ENCODE measurements at places on chromosomes 12 and 14.

DNA sequence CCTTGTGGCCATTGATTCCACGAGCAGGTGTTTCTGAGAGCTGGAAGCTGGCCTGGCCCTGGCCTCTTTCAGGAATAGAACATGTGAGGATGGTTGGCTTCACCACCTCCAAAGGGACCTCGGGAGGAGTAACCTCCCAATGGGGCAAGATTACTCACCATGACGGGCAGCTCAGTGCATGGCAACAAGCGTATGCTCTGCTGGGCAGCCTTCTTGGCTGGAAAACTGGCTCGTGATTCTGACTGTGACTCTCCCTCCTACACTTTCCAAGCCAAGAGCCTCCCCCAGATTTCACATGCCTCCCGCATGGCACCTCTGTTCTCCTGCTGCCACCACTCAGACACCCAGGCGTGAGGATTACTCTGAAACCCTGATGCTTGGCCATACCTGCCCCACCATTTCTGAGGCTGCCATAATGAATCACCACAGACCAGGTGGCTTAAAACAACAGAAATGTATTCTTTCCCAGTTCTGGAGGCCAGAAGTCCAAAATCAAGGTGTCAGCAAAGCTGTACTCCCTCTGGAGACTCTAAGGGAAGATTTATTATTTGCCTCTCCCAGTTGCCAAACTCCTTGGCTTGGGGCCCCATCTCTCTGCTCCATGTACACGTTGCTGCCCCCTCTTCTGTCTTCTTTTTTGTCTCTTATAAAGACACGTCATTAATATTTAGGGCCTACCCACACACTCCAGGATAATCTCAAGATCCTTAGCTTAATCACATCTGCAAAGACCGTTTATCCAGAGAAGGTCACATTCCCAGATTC is 215.9 kb downstream of the CHST11 start:
- DNase-seq = peak; percentile 21

DNA sequence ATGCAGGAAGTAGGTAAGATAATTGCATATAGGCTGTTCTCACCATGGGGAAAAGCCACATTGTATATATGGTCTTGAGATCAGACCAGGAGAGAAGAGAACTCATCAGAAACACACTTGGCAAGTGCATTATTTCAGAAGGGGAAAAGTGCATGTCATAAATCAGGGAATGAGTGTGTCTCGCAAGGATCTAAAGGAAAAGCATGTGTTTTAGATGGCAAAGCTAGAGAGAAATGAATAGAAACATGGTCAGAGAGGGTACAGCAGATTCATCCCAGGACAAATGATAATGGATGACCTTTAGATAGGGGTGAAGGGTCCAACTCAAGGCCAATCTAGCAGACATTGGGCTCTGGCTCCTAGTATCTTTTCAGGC is 230.2 kb upstream of the NAV3 start:
- no peak for DNase-seq

DNA sequence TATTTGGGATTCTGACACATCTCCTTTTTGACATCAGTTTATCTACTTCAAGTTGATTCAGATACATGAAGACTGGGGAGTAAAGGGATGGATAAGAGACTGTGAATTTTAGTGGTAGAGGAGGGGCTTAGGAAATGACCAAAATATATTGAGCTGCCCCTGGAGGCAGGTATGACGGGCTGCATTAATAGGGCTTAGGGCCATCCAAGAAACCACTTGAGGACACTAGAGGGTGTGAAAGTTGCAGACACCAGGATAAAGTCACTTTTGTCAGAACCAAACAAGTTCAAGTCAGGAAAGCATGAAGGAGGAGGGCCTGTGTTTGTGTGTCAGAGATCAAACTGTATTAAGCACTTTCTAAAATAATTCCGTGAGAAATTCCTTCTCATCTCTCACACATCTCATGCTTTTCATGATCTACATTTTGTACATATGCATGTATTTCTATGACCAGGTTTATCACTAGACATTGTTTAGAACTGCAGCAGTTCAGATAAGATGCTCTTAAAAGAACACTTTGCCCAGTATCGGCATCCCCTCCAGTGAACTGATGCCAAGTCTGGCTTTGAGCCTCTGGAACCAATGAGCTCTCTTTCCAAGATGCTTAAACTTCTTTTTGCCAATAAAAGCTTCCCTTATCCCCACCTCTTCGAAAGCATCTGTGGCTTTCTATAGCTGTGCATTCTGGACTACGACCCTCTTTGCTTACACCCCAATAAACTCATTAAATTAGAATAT is 136.9 kb downstream of the SLC38A1 start:
- no peak for DNase-seq

DNA sequence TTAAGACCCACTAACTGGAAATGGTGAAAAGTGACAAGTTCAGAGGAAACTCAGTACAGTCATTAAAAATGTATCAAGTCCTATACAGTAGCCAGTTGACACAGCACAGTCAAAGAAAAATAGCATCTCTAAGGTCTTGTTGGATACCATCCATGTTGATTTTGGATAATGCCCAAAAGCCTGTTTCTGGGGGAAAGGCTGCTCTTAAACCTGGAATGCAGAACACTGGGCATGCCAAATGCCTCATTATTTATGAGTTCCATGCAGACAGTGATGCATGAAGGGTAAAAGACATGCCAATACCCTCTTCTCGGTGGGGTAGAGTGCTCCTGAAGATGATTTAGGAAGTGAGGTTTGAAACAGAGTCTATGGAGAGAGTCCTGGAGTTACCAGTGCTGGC is 29.6 kb downstream of the KCNK13 start:
- DNase-seq = no peak

DNA sequence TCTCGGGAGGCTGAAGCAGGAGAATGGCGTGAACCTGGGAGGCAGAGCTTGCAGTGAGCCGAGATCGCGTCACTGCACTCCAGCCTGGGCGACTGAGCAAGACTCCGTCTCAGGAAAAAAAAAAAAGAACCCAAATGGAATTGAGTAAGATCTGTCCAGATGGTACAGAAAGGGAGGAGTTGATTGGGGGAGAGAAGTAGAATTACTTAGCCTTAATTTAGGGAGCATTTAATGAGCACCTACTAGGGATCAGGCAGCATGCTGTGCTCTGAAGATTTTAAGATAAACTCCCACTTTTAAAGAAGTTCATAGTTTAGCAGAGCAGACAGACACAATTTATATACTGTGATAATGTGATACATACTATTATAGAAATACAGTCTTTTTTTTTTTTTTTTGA is 4.5 kb downstream of the RAB5B start:
- DNase-seq = no peak

DNA sequence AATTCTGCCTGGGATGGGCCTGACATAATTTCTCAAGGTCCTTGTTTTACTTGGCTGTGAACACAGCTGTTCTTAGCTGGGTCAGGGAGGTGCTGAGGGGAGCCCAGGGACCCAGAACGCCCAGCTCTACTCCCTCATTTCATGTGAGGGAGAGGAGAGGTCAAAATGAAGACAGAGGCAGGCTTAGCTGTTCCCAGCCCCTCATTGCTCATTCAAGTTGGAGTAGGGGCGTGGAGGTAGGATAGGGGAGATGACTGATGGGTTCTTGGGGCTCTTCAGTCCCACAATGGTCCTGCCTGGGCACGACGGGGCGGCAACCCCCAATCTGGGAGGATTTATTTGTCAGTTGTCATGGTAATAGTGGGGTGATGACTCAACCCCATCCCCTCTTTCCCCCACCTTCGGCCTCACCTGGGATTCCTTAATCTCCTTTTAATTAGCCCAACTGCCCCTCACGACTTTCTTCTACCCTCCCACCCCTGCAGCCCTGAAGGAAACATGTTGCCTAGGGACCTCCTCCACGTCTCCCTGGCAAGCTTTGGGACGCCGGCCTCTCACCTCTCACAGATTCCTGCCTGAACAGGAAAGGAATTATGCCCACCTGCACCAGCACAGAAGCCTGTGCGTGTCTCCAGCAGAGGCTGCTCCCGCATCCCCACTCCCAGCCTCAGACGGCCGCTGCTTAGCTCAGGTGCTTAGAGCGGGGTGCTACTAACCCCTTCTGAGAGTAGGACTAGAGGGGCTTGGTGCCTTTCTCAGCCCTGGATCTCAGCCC is 10.2 kb downstream of the SPRYD3 start:
- DNase-seq = no peak

DNA sequence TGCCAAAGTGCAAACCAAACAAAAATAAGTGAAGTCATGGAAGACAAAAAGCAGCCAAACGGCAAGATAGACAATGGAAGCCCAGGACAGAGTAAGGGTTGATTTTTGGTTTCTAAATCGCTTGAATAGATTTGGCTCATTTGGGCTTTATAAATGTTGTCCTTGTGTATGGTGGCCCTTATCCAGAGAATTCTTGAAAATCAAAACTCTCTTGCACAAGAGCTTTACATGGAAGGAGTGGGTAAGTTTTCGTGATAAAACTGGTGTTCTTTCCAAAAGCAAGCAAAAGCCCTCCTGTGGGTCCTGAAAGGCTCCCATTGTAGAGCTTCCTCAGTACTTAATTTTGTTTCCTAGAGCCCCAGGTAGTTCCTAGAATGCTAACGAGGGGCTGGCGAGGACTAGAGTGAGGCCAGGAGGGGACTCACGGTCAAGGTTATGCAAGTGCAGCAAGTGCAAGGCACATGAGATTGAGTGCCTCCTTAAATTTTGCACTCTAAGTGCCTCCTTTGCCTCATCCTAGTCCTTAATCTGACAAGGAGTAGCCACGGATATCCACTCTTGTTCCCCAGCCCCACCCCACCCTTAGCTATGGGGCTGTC is 4.1 kb downstream of the SIX6 start:
- no peak for DNase-seq

- DNase-seq = no peak
Observed at GRCh38 chr14:54610051-54610977, 43.4 kb downstream of the SAMD4A start.

- no peak for DNase-seq
Observed at GRCh38 chr12:110561471-110562201, 21.5 kb downstream of the PPTC7 start.

DNA sequence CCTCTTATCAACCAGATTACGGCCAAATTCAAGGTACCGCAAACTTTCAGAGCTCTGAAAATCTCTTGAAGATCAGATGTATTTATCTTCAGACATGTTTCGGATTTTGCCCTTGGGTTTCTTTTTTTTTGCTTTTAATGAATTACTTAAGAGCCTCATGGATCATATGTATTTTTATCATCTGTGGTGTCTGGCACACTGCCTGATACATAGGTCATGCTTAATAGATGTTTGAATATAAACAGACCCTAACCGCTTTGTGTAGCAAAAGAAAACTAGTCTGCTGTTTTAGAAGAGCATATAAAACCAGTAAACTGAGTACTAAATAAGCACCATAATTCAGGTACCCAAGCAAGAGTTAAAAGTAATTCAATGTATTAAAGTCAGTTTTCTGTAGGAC is 20.1 kb upstream of the TBK1 start:
- DNase-seq = no peak

- DNase-seq = no peak
Observed at GRCh38 chr14:106737021-106737420, 1210.6 kb downstream of the TMEM121 start.

DNA sequence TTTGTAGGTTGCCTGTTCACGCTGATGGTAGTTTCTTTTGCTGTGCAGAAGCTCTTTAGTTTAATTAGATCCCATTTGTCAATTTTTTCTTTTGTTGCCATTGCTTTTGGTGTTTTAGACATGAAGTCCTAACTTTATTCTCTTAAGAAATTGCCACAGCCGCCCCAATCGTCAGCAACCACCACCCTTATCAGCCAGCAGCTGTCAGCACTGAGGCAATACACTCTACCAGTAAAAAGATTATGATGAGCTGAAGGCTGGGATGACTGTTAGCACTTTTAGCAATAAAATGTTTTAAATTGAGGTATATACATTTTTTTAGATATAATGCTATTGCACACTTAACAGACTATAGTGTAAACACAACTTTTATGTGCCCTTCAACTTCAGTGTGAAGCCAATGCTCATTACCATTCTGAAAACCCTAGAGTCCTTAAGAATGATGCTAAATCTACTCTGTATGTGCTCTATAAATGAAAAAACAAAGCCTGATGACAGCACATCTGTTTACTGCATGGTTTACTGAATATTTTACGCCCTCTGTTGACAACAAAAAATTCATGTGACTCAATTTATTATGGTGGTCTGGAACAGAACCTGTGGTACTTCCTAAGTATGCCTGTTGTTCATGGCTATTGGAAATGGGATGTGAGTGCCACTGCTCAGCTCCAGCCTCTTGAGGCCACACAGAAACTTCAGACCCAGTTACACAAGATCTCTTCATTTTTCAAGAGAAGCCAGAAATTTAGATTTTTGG is 197.4 kb downstream of the DUSP6 start:
- DNase-seq = no peak

GRCh38 chr14:30484976-30485375 is 74.0 kb upstream of the G2E3 start:
- DNase-seq = no peak

DNA sequence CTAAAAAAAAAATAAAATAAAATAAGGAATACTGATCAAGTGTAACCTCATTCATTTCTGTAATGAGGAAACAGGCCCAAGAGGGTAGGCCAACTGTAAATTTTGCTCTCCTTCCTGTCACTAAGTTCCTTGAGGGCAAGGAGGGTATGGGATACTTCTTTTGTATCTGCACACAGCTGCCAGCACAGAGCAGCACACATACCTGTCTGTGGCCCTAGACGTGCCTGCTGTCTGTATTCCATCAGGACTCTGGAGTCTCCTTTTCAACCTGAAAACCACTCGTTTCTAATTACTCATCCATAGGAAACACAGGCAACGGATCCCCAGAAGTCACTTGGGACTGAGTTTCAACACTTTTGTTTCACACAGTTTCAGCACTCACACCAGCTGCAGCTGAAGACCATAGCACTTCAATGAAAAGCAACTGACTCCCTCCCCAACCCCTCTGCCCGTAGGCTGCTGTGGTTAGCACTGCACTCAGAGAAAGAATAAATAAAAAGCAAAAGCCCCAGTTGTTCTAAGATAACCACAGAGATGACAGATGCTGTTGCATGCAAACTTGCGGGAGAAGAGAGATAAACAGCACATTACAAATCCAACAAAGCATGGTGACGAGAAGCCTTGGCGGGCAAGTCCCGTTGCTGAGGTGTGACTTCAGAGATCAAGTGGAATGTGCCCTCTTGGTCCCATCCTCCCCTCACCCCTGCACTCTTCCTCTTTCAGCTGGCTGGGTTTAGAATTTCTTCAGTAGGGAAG is 24.9 kb downstream of the CRACR2A start:
- no peak for DNase-seq

DNA sequence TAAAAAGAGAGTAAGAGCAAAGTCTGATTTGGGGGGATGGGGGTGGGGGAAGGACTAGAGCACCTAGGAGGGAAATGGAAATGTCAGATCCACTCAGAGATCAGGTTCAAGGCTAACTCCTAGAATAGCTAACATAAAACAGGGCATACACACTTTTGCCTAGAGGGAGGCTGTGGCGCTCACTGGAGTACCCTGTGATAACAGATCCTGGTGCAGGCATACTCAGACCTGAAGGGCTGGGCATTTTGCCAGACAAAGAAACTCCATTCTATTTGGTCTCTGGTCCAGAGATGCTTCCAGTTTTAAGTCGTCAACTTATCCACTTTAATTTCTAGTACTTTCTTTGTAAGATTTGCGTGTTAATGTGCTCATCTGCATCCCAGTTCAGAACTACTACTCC is 5.8 kb downstream of the CTDSP2 start:
- no peak for DNase-seq

GRCh38 chr12:31600750-31601149 is 9.8 kb upstream of the DENND5B start:
- no peak for DNase-seq
